Sigmoid colon (tissue), 7 donors: ENCODE measurements at places on chromosomes 5 and 9. TPM values are rescaled to one million over a fixed set of nuclear protein-coding genes. Genes with fewer than 3 reads are reported as not detected.

Gene MARCHF11
- total RNA-seq = not detected

Gene FAM151B
- 1.6 TPM for total RNA-seq

Gene SPATA31A3
- not detected for total RNA-seq

Gene PIP5KL1
- 2.9 TPM for total RNA-seq

Gene PCDHGA1
- 1.1 TPM for total RNA-seq
